ENCODE measurements at places on chromosomes 5 and 9.

- no peak for DNase-seq
Observed at GRCh38 chr9:129865668-129866320, 30.5 kb downstream of the USP20 start.

DNA sequence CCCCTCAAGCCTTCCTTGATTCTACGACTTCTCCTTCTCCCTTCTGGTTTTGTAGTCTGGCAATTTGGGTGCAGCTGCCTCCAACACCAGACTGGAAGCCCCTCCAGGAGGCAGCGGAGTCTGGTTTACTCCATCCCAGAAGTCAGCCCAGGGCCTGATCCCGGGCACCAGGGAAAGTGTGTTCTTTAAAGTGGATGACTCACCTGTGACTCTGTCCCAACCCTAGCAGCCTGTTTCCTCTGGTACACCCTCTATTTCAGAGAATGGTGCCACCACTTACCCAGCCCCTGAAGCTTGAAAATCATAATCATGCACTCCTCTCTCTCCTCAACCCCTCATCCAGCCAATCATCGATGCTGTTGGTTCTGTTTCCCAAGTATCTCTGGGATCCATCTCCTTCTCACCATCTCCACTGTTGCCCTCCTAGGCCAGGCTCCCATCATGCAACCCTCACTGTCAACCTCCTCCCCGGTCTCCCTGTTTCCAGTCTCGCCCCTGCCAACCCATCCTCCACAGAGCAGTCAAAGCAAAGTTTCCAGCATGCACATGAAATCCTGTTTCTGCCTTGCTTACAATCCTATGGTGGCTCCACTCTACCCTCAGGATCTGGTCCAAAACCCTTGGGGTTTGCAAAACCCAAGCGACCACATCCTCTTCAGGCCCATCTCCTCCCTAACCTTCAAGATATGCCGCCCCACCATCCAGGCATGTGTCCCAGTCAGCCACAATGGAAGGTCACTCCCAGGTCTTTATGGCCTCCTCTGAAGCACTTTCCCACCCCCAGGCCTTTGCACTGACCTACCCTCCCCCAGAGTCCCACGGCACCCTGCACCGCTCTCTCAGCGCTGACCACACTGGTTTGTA is 10.5 kb downstream of the LHX6 start:
- no peak for DNase-seq

- no peak for DNase-seq
Observed at GRCh38 chr5:114255260-114255659, 106.6 kb upstream of the KCNN2 start.

GRCh38 chr5:52876456-52876855 is 88.7 kb downstream of the ITGA1 start:
- no peak for DNase-seq

DNA sequence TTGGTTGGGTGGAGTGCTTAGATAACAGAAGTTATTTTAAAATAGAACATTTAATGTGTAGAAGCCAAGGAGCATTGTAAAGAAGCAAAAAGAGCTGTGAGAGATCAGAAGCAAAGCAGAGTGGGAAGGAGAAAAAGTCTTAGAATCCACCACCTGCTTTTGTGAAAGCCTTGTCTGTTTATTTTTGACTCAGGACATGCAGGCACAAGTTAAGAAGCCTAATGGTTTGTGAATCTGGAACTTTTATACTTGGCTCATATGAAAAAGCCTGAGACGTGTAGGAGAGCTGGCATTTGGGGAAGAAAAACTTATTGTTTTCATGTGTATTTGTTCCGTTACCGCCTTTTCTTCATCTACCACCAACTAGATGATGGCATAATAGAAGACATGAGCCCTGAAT is 38.5 kb upstream of the ITGA2 start:
- no peak for DNase-seq

- peak; percentile 83 for DNase-seq
Observed at GRCh38 chr9:130235558-130236435, 29.8 kb upstream of the HMCN2 start.

DNA sequence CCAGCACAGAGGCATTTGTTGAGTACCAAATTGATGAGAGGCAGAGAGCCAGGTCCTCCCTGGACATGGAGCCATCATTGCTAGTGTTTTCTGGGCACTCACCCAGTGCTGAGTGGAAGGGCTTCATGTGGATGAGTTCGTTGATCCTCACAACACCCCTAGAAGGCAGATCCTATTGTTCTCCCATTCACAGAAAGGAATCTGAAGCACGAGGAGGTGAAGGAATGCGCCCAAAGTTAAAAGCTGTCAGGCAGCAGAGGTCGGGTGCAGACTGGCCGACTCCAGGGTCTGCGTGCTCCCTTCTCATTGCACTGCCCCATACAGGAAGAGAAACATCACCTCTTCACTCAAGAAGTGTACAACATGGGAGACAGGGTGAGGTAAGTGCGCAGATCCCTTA is 153.5 kb upstream of the TNPO1 start:
- DNase-seq = no peak

DNA sequence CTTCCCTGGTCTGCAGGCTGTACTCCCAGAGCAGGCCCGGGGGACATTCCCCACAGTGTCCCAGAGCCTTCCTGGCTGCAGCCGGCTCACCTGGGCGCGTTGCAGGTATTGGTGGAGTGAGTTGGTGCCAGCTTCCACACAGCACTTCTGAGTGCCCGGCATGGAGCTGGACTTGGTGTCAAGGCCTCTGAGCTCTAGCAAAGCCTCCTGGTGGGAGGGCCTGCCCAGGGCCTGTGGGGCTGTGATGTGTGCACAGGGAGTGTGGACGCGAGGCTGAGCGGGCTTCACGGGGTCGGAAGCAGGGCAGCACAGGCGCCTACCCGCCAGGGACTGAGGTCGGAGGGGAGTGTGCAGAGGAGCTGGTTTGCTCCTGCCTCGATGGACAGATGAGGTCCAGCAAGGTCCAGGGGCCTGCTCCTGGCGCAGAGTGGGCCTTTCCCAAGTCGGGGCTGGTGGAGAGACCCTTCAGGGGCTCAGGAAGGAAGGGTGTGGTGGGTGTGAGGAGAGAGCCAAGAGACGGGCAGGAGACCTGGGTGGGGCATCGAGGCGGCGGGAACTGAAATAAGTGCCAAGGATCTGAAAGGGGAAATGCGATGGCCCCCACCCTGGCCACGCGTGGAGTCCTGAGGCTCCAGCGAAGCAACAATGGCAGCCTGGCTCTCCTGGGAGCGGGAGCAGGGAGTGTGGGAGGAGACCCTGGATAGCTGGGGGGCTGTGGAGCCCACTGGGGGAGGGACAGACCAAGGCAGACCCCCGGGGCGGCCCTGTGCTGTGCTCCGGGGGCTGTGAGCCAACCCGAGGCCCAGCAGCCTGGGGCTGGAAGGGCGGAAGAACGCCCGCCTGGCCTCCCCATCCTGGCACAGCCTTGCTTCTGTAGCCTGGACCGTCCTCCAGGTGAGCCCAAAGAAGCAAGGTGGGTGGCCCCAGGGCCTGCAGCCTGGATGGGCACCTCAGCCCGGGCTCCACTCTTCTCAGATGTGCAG is 78.4 kb downstream of the RXRA start:
- DNase-seq = no peak

- peak; percentile 78 for DNase-seq
Observed at GRCh38 chr5:139746691-139747582, 48.7 kb upstream of the PSD2 start.

DNA sequence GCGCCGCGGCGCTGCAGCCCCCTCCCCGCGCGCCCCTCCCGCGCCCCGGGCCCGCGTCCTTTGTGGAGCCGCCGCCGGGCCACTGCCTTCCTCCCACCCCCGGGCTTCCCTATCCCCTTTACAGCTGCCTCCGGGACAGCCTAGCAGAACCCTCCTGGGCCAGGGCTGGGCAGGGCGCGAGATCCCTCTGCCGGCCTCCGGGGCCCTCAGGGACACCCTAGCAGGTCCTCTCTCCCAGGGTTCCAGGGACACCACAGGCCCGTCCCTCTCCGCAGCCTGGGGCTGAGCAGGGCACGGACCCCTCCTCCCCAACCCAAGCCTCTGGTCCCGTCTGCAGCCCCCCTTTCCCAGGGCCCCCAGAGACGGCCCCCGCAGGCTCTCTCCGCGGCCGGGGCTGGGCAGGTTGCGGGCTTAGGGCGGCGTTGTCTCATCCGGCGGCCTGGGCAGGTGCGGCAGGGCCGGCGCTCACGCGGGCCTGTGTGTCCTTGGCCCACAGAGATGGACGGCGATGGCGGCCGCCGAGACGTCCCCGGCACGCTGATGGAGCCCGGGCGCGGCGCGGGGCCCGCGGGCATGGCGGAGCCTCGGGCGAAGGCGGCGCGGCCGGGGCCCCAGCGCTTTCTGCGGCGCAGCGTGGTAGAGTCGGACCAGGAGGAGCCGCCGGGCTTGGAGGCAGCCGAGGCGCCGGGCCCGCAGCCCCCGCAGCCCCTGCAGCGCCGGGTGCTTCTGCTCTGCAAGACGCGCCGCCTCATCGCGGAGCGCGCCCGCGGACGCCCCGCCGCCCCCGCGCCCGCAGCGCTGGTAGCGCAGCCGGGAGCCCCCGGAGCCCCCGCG is 710 bp downstream of the WNK2 start:
- DNase-seq = no peak

DNA sequence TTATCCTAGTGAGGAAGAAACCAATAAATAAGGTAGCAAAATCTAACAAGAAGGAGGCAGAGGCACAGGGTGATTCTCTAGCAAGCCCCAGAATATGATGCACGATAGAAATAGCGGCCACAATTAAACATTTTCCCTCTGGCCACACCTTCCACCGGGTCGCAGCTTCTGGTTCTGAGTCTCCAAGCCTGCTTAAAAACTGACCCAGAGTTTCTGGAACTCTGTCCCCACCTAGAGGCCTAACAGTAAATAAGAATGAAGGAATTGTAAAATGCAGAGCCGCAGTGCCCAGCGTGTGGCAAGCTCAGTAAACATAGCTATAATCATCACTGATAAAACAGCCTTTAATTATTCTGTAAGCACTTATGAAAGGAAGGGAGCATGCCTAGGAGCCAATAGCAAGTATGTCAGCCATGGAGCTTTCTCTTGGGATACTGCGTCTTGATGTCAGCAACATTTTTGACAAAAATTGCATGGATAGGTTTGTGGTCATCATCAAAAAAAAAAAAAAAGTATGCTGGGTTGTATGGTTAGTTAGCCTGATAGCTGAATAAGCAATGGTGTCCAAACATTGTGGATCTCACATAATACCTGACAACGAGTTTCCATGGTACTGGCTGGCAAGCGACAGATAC is 465.5 kb downstream of the DNAH5 start:
- no peak for DNase-seq

DNA sequence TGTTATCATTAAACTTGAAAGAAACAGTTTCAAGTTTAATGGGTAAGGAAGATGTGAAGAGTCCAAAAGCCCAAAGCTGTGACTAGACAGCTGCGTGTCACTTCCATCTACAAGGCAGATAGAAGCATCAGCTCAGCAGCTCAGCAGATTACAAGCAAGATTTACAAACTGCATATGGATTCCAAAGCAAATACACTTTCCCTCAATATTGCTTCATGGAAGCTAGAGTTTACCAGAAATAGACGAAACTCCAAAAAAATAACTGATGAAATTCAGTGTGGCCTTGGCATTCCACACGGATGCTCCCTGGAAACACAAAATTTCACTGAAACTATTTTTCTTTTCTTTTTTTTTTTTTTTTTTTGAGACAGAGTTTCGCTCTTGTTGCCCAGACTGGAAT is 17.9 kb downstream of the MYO10 start:
- DNase-seq = no peak

DNA sequence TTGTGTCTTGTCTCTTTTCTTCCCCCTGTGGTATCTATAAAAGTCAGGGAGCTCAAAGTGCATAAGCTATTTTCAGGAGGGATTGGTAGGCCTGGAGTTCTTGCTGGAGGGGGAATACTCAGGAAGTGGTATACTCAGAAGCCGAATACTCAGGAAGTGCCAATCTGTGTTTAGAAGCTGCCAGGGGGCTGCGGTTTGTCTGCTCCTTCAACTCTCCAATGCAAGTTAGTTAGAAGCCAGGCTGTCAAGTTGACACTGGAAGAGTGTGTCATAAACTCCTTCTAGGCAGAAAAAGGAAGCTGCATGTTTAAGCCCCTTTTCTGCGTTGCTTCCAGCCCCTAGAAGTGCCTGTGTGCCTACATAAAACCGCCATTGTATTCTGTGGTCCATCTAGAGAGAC is 366.5 kb downstream of the TAF11L14 start:
- DNase-seq = no peak

DNA sequence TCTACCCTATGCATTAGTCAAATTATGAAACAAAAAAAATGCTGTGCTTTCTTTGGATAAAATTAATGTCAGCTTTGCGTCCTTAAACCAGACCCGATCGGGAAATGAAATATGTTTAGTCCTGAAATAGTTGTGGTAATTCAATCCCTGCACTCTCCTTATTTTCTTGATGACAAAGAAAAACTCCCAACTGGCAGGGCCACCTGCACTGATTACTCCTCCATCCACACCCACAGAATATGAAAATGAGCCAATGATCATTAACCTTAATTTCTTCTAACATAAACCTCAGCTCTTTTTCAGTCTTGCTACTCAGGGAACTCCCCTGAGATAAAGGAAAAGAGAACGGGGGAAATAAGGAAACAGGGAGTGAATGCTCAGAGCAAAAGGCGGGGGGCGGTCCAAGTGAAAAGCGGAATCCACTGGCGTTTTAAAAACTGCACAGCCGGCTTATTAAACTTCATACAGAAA is 245.3 kb downstream of the BNC2 start:
- DNase-seq = no peak

DNA sequence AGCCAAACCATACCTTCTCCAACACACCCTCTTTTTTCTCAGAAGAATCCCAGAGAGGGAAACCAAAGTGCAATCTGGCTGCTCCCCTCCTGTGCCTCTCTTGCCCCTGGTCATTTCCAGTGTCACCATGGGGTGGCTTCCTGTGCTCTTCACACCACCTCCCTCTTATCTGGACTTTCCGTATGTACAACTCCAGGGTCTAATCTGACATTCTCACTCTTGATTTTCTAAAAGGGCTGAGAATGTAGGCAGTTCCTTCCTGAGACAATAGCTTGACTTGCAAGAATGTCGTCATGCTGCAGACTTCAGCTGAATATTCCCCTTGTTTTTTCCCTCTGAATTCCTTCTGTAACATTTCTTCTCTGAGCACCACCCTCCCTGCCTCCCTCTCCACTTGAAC is 110.2 kb downstream of the FBXL7 start:
- no peak for DNase-seq

GRCh38 chr5:173833196-173833985 is 54.8 kb upstream of the CPEB4 start:
- no peak for DNase-seq

DNA sequence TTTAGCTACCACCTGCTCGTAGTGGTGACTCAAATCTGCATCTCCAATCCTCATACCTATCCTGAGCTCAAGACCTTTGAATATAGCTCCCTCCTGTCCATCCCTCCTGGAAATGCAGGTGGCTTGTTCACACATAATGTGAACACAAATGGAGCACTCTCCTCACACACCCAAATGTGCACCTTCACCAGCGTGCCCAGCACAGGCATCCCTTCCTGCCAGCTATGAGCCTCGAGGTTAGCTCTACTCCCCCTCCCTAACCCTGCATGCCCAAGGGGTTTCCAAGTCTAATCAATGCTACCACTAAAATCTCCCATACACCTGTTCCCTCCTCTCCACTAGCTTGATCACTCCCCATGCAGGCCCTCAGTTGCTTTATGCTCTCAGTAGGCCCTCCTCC is 2.2 kb upstream of the TGFBI start:
- no peak for DNase-seq

GRCh38 chr9:108150736-108151586 is 661.4 kb upstream of the KLF4 start:
- DNase-seq = no peak

GRCh38 chr9:132769906-132770769 is 99.9 kb downstream of the GTF3C4 start:
- peak; percentile 71 for DNase-seq
